MV-4-11 (cell line): ENCODE measurements at places on chromosomes 12 and 14.

DNA sequence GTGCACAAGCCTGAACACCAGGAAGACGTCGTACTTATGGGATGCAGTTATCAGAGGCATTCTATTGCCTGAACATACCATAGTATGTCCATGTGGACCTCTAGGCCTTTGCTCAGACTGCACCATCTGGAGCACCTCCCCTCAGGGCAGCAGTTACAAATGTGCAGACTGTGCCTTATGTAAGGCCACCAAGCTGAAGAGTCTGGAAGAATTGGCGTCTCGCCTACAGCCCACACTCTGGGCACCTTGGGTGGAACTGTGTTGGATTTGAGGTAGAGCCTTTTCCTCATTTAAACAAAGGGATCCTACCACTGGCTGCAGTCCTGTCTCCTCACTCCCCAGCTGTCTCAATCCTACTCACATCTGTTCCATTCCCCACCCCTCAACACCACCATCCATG, 204.3 kb upstream of the FRMD6 start:
- no peak for DNase-seq

DNA sequence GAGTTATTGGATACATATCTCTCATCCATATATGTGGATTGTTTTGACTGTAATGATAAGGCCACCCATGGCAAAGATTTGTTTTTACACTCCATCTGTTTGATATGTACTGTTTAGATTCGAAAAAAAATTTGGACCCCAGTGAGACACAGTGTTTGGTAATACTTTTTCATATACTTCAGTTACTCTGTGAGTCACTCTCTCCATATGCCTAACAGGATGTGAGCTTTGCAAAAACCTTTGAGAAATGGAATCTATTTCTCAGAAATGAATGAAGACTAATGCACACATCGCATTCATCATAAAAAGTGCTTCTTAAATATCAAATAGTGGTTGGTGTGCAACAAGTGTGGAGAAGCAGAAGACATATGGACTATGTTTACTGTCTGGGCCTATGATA, 781.5 kb downstream of the SLC6A15 start:
- DNase-seq: no peak

DNA sequence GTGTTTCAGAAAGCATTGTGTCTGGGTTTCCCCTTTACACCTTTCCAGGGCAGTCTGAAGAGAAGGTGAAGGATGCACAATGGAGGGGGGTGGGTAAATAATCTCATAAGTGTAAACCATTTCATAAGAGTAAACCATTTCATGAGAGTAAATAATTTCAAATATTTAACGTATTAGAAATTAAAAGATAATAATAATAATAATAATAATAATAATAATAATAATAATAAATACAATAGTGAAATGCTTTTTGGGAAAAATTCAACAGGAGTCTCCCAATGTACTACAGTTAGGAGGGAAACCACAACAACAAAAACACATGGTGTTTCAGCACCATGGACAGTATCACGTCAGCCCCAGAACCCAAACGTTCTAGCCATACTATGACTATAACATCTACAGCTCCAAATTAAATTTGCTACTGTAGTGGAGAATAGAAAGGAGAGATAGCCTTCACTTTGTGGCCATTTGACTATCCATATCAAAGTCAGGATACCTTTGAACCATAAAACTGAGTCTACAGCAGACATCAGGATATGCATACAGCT, 691.8 kb downstream of the BCL11B start:
- peak; percentile 6 for DNase-seq

DNA sequence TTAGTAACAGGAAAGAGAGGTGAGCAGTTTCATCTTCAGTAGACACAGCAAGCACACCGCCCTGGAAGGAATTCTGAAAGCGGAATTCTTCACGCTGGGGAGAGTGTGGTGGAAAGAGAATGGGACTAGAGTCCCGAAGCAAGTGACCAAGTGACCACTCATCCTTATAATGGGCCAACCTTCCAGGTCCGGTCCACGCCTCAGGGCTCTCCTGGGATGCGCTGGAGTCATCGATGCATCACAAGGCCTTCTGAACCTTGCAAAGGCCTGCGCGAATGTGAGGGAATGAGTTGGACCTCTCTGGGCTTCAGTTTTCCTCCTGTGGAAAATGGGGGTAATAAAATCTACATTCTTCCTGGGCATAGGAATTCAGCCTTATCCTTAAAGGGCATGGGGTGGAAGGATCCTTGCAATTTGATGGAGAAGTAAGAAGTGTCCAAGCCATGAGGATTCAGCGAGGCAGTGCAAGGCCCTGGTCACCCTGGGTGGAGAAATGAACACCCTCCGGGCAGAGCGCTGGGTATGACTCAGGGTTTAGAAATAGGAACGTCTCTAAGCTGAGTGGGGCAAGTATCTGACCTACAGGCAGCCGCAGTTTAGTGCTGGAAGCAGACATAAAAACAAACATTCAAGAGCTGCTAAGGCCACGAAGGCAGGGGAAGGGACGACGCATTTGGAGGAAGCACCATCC, 97.7 kb downstream of the SETD3 start:
- DNase-seq: peak; percentile 70

GRCh38 chr12:3148366-3149000, 71.3 kb downstream of the TSPAN9 start:
- no peak for DNase-seq

DNA sequence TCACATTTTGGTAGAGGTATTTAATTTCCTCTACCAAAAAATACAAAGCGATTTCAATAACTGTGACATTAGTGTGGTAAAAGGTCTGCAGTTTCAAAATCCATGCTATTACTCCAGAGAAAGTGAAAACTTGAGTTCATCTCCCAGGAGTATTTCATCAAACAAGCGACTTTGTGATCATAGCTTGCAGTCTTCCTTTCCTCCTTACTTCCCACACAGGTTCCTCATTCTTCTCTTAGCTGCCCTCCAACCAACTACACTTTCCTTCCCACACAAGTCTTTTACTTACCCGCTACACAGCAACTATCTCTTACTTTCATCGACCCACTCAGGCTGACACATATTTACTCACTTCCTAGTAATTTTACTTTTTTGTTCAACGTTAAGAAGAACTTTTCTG, 413.4 kb upstream of the USP15 start:
- DNase-seq: no peak

DNA sequence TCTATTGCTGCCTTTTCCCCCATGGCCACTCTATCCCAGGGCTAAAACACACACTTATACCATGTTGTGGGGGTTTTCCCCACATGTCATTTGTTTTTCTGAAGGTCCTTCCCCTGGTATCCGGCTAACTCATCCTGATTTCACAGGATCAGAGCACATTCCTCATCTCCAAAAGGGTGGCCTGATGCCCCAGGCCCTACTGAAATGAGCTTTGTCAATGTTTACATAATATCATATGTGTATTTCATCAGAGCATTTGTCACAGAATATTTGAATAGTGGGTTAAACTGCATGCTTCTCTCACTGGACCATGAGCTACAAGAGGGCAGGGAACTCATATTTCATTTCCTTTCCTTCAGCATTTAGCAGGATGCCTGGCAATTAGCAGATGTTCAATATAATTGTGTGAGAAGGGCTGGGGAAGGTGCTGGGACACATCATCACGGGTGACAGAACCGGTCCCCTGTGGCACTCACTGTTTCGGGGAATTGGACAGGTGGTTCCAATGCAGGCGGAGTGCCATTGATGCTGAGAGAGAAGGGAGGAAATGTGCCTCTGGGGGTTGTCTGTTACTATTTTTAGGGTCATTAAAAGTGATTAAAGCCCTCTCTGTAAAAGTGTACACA, 26.8 kb downstream of the EMP1 start:
- no peak for DNase-seq

DNA sequence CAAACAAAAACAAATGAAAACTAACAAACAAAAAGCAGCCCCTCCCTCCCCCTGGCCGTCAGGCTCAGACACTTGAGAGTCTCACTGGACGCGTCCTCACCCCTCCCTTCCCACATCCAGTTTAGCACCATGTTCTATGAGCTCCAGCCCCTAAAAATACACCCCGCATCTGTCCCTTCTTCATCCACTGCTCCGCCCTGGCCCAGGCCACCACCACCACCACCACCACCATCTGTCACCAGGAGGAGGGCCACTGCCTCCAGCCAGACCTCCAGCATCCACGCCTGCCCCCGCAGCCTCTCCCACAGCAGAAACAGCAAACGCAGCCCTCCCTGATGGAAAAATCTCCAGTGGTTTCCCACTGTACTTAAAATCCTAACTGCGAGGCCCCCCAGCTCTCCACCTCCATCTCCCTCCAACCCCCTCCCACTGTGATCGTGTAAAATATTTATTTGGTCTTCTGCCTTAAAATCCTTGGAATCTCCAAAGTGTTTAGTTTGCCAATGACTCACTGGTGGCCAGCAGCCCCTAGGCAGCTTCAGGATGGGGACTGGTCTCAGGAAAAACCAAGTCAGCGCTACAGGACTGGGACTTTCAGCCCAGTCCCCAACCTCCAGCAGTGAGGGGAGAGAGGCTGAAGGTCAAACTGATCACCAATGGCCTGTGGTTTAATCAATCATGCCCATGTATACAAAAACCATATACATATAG, 95.1 kb downstream of the SCARB1 start:
- no peak for DNase-seq

DNA sequence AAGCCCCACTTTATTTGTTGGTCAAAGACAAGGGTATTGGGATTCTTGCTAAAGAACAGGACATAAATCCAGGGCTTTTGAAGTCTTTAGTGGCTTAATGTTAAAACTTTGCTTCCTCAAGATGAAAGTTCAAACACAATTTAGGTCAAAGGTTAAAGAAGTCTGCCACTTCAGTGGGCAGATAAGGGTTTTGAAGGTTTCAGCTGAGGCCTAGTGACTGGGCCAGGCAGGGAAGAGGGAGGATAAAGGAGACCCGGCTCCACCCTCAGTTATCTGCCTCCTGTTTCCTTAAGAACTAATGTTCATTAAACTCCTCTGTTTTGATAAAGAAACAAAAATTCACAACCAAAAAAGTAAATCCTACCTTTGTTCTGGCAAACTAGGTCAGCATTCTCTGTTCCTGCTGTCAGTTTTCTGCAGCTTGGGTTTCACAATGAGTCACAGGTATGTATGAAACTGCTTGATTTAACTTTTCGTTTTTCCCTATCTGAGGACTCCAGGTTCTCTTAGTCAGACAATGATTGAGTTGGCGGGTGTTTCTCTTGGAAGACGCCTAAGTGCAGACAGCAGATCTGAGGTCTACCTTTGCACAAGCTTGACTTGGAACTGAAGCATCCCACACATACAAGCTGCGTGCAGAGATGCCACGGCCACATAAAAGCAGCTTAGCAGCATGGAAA, 208.3 kb downstream of the EXOC5 start:
- no peak for DNase-seq

- no peak for DNase-seq
Observed at GRCh38 chr12:98343002-98343567, 172.3 kb upstream of the TMPO start.

DNA sequence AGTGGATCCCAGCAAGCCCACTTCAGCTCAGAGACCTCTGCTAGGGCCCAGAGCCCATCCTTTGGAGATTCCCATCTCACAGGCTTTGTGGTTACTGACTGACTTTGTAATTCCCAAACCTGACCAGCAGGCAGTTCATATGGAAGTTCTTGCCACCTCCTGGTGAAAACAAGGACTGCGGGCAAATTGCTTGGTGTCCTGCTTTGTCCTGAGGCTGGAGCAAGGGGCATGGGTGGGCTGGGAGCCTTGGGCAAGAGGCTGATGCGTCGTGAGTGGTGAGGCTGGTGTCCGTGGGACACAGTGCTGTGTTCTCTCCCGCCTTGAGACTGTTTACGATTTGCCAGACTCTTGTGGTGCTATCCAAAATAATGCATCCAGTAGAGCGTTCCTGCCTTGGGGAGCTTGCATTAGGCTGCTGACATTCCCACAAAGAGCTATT, 91.0 kb downstream of the LRRC74A start:
- DNase-seq: no peak

GRCh38 chr14:22039938-22040780, 366.5 kb upstream of the OR4E1 start:
- DNase-seq: peak; percentile 22

GRCh38 chr14:69696633-69697557, 70.0 kb upstream of the SRSF5 start:
- peak; percentile 78 for DNase-seq

DNA sequence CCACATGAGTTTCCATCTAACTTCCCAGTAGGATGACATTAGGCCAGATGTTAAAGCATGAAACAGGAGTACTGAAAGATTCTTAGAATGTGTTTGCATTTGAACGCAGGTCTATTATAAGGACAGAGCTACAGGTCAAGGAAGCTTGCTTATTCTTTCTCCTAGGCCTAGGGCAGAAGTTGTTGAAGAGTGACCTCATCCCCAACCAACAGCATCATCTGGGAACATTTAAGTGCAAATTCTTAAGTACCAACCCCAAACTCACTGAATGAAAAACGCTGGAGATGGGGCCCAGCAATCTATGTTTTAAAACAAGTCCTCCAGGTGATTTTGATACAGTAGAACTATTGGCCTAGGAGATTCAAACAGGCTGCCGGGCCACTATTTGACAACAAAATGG, 52.4 kb downstream of the PAPLN start:
- DNase-seq: no peak

- DNase-seq: no peak
Observed at GRCh38 chr12:93390031-93390430, 12.3 kb downstream of the NUDT4 start.

DNA sequence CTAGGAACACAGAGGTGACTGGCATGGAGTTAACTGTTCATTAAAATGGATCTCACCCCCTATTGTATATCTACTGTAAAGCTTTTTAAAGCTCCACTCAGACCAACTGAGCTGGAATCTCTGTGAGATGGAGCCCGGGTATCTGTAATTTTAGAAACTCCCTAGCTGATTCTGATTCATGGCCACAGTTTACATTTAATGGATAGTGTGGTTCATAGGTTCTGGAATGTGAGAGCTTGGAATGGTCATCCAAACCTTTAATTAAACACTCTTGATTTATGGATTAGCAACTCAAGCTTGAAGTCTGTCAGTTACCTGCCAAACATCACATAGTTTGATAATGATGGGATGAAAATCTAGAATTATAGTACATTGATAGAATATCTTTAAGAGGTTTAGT, 183.8 kb downstream of the SLC25A21 start:
- DNase-seq: no peak

- DNase-seq: no peak
Observed at GRCh38 chr14:94974893-94975292, 182.4 kb downstream of the DICER1 start.

GRCh38 chr12:40168868-40169267, 55.9 kb upstream of the LRRK2 start:
- peak; percentile 14 for DNase-seq

DNA sequence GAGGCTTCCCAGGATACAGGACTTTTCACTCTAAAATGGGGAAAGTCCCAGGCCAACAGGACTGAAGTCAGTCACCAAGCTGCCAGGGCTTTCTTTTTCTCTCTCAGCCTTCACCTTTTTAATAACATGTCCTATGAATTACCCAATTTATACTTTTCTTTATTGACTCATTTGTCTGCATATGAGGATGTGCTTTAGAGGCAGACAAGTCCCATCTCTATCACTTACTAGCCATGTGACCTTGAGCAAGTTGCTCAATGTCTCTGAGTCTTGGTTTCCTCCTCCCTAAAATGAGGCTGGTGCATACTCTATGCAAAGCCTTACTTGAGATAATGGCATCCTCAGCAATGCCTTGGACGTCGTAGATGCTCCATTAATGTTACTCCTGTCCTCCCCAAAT, 98.1 kb upstream of the TMPO start:
- DNase-seq: peak; percentile 63

- peak; percentile 32 for DNase-seq
Observed at GRCh38 chr12:110743571-110744093, 941 bp upstream of the PPP1CC start.

GRCh38 chr14:77082356-77082755, 15.7 kb upstream of the CIPC start:
- no peak for DNase-seq

- DNase-seq: no peak
Observed at GRCh38 chr12:1591543-1591942, 2.8 kb downstream of the FBXL14 start.

GRCh38 chr14:37131205-37131604, 41.2 kb downstream of the SLC25A21 start:
- no peak for DNase-seq
